ENCODE measurements at places on chromosomes 3 and 15.

- DNase-seq, result no peak
Observed at GRCh38 chr3:177438596-177439220, 241.4 kb upstream of the TBL1XR1 start.

GRCh38 chr15:65731926-65732325 lies 60.2 kb downstream of the DENND4A start:
- DNase-seq, result no peak

- no peak for DNase-seq
Observed at GRCh38 chr3:9169956-9170850, 79.2 kb downstream of the SRGAP3 start.

DNA sequence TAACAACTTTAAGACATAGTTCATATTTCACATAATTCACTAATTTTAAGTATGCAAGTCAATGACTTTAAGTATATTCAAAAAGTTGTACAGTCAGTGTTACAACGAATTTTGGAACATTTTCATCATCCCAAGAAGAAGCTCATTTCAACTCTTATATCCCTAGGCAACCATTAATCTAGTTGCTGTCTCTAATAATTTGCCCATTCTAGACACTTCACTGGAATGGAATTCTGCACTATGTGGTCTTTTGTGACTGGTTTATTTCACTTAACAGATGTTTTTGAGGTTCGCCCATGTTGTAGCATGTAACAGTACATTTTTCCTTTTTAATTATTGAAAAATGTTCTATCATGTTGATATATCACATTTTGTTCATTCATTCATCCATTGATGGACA lies 104.2 kb upstream of the SPRED1 start:
- no peak for DNase-seq

GRCh38 chr3:114379266-114379665 lies 85.4 kb downstream of the TIGIT start:
- DNase-seq, result no peak

DNA sequence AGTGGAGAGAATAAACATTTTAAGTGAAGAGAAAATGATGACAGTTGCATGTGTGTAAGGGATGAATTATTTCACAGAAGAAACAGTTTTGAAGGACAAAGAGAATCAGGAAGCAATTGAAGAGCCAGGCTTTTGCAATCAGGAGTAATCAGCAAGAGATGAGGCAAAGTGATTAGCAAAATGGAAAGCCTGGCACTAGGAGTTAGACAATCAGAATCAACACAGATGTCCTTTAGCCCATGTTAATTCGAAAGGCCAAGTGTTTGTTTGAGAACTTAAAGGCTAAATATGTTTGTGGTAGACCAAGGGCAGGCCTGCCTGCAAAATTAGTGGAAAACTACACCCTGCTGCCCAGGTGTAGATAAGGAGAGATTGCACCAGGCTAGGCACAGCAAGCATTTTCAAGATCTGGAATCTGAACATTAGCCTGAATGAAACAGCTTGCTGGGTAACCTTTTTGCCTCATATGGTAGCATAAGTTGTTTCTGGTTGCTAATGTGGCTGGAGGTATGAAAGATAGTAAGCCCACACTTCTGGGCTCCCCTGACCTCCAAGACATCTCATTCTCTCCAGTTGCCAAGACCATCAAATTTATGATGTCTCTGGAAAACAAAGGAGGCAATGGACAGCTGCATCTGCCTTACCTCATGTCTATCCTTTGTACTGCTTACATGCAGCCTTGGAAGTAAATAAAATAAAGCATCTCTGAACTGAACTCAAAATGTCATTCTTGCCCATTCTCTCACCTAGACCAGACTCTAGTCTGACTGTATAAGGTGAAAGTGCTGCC lies 22.0 kb upstream of the LEKR1 start:
- no peak for DNase-seq

- DNase-seq, result peak; percentile 53
Observed at GRCh38 chr3:195549931-195550519, 6.9 kb upstream of the PPP1R2 start.

DNA sequence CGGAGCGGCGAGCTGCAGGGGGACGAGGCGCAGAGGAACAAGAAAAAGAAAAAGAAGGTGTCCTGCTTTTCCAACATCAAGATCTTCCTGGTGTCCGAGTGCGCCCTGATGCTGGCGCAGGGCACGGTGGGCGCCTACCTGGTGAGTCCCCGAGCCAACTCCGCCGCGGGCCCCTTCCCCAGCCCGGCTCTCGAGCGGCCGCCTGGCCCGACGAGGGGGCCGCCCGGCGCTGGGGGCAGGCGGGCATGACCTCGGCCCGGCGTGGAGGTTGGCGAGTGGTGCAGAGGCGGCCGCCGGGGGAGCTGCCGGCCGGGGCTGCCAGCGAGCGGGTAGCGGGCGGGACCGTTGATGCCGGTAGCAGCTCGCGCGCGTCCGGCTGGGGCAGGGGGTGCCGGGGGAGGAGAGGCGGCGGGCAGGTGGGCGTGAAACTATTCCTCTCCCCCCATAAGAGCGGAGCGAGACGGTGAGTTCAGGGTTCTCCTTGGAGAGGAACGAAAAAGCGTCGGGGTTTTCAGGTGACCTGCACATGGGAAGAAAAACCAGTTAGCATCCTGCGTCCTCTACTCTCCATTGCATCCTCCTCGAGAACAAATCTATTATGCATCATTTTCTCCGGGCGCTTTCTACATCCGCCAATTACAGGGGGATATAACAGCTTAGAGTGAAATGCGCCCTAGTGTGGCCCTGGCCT lies 585 bp downstream of the SLCO3A1 start:
- no peak for DNase-seq

DNA sequence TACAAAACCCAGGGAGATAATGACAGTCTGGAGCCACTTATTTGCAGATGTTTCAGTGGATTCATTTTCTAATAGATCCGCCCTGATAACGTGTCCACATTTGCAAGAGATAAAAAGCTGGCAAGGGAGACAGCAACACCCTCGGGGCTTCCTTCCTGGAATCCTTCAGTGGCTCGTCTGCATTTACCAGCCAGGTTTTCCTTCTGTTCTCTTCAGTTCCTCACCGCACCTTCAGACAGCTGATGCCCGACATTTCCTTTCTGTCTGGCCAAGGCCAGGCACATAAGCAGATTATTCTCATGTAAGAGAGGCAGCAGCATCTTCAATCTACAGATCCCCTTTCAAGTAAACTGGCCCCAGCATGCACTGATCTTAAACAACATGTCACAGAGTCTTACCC lies 56.2 kb upstream of the SPATA12 start:
- DNase-seq, result no peak

DNA sequence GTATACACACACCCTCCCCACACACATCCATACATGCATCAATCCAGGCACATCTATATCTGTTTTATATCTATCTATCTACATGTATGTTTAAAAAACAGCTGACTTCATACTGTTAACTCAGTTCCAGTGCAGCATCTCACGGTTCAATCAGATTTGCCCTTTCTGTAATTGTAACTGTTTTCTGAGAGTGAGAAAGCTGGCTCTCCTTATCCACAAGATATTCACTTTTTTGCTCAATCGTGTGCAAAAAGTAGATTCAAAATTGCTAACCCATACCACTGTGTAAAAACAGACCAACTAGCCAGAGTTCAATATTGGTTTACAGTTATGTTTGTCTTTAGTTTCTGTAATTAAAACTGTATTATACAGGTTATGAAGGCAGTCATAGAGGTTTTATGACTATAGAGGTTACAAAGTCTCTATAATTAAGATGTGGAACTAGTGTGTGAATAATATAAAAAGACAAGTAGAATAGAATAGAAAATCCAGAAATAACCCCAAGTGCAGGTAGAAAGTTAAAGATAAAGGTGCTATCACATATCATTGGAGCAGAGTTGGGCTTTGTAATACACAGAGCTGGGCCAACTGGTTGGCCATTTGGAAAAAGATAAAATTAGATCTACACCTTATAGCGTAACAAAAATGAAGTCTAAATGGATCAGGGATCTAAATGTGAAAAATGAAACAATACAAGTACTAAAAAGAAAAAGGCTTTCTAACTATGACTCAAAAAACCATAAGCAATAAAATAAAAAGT lies 20.1 kb upstream of the MCF2L2 start:
- DNase-seq, result no peak

DNA sequence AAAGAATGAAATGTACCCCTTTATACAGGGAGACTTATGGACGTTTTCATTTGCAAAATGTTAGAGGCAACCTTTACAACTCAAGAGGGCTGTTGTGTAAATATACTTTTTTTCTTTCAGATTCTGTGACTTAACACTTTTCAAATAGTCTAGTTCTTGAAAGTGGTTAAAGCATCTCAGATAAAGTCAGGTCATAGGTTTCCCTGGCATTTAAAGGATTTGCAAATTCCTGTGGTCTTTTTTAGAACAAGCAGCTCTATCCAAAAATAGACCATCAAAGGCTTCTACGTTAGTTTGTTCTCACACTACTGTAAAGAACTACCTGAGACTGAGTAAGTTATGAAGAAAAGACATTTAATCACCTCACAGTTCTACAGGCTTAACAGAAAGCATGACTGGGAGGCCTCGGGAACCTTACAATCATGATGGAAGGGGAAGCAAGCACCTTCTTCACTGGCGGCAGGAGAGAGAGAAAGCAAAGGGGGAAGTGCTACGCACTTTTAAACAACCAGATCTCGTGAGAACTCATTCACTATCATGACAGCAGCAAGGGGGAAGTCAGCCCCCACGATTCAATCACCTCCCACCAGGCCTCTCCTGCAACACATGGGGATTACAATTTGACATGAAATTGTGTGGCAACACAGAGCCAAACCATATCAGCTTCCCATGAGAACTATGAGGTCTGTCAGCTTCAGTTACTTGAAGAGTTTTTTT lies 23.3 kb upstream of the GABRR3 start:
- peak; percentile 12 for DNase-seq

GRCh38 chr3:24686808-24687207 lies 192.2 kb upstream of the THRB start:
- DNase-seq, result peak; percentile 93

GRCh38 chr15:52093539-52094510 lies 18.8 kb downstream of the BCL2L10 start:
- DNase-seq, result peak; percentile 77

DNA sequence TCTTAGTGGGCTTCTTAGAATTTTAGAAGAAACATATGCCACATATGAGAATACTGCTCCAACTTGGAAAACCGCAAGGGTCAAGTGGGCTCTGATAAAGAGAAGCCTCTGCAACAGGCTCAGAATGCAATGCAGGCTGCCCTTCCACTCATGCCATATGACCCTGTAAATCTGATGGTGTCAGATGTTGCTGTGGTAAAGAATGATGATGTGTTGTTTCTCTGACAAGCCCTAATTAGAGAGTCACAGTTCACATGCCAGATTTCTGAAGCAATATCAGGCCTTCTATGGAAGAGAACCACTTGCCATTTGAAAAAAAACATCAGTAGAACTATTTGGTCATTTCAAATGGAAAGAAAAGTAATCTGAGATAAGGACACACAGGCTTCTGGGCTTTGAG lies 749.6 kb downstream of the AGBL1 start:
- no peak for DNase-seq

DNA sequence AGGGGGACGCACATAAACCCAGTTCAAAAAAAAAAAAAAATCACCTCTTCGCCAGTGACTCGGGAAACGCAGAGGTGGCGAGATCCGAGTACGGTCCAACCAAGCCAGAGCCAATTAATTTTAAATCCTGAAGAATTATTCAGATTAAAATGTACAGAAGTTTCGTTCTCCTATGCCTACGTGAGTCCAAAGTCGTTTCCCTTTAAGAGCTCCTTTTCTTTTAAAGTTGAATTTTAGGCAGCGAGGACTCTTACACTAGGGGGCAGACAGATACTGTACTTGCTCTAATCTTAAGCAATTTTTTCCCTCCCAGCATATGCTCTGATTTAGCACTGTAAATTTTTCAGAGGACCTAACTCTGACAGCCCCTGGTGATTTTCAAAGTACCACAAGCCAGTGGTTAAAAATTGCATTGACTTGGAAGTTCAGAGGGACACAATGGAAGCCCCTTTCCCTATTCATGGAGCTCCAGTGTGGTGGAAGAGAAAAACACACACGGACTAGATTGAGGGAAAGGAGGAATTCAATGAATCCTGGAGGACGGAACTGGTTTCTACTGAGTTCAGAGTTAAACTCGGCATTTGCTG lies 3.3 kb upstream of the NR2F2 start:
- DNase-seq, result peak; percentile 75

- no peak for DNase-seq
Observed at GRCh38 chr3:72519946-72520604, 328.2 kb downstream of the SHQ1 start.

- no peak for DNase-seq
Observed at GRCh38 chr3:150079029-150079739, 108.5 kb upstream of the PFN2 start.

GRCh38 chr3:179546814-179547241 lies 15.9 kb upstream of the ACTL6A start:
- DNase-seq, result no peak

DNA sequence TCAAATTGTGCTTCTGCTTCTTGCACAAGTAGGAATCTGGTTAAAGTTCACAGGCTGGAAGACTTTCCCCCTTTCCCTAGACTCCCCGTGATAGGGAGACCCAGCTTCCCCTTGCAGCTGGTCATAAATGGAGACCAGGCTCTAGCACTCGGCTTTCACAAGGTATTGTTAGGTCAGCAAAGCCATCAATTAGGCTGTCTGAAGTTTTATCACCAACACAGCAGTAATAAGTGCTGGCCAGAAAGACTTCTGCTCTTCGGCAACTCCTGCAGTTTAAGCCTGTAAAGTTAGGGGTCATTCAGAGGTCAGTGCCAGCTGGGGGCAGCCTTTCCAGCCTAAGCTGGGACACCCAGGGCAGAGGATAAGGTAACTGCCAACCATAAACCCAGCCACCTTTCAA lies 203.4 kb downstream of the MEIS2 start:
- no peak for DNase-seq

DNA sequence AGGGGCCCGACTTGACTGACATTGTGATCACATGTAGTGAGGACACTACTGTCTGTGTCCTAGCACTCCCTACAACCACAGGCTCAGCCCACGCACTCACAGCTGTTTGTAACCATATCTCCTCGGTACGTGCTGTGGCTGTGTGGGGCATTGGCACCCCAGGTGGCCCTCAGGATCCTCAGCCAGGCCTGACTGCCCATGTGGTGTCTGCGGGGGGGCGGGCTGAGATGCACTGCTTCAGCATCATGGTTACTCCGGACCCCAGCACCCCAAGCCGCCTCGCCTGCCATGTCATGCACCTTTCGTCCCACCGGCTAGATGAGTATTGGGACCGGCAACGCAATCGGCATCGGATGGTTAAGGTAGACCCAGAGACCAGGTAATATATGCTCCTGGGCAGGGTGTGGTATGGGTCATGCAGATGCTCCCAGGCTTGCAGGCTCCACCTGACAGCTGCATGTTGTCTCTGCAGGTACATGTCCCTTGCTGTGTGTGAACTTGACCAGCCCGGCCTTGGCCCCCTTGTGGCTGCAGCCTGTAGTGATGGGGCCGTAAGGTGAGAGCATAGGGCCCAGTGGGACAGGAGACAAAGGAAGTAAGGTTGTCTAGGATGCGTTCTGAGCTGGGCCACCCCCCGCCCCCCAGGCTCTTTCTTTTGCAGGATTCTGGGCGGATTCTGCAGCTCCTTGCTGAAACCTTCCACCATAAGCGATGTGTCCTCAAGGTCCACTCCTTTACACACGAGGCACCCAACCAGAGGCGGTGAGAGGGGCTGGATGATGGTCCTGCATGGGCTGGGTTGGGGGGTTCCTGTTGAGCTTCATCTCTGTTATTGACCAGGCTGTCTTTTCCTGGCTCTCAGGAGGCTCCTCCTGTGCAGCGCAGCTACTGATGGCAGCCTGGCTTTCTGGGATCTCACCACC lies 4.4 kb downstream of the DALRD3 start:
- peak; percentile 64 for DNase-seq

Measured in common myeloid progenitor, CD34-positive (primary cell).